ENCODE measurements at places on chromosomes 3 and 15.
A peak's percentile ranks its signal among the peaks of the same experiment; 100 is the strongest.

- no peak for DNase-seq
These were observed 1.8 kb downstream of the KCNMB2 start for GRCh38 chr3:178538056-178538455.

DNA sequence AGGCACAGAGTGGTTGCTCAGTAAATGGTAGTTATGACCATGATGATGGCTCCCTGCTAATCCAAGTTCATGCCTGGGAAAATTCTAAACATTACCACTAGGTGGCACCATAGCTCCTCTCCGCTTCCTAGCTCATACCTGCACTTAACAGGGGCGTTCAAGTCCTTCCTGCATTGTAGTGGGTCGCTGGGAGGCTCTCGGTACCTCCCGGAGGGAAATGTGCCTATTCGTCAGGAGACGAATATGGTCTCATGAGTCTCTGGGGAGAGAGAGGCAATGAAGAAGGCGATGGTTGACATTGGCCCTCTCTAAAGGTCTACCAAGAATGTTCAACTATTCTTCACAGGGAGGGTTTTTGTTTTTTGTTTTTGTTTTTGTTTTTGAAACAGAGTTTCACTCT is 10.9 kb downstream of the MESP1 start:
- peak; percentile 81 for DNase-seq

GRCh38 chr15:89125088-89125826 is 37.0 kb downstream of the ABHD2 start:
- DNase-seq, result no peak

DNA sequence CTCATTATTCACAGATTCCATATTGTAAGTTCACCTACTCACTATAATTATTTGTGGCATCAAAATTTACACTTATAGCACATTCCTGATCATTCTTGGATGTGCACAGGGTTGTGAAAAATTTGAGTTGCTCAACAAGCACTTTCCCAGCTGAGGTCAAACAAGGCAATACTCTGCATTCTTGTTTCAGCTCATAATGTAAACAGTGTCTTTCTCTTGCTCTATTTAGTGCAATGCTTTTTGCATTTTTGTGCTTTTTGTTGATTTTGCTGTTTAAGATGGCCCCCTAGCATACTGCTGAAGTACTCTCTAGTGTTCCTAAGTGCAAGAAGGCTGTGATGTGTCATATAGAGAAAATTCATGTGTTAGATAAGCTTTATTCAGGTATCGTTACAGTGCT is 66.7 kb upstream of the TNIK start:
- no peak for DNase-seq

DNA sequence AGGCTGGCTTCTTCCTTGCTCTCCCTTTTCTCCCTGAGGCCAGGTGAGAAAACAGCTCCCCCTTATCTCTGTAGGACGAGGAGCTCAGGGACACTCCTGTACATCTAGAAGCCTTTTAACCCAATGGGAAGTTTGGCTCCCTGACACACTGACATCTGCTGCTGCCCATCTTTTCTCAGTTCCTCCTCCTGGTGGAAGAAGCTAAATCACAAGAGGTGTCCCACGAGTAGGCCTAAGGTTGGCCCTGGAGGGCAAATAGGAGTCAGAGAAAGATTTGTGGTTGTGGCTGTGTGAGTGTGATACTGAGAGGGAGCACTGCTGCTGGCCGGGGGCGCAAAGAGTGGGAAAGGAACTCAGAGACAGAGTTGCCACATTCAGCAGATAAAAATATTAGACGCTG is 49.5 kb downstream of the ARHGAP31 start:
- no peak for DNase-seq

GRCh38 chr3:77182341-77182740 is 142.4 kb downstream of the ROBO2 start:
- no peak for DNase-seq

GRCh38 chr3:15932348-15933300 is 134.8 kb upstream of the ANKRD28 start:
- DNase-seq, result no peak

- DNase-seq, result peak; percentile 18
These were observed 19.6 kb downstream of the PPARG start for GRCh38 chr3:12308517-12308916.

DNA sequence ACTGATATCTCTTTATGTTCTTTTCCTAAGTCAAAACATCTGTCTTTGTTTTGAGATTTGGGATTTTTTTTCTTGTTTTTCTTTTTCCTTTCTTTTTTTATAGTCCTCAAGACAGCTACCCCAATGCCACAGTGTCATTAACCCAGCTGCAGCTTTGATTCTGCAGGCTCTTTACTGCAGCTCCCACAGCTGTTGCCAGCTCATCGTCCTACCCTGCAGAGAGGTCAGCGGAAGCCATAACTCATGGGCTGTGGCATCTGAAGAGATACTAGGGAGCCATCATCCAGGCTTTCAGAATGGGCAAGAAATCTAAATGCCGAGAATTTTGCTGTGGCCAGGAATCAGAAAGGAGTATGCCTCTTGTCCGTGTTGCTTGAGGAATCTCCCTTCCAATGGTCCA is 44.3 kb upstream of the SLC24A5 start:
- DNase-seq, result no peak

- DNase-seq, result no peak
These were observed 351.4 kb downstream of the CNTN3 start for GRCh38 chr3:74263031-74263430.

GRCh38 chr15:65115542-65115941 is 542 bp upstream of the UBAP1L start:
- no peak for DNase-seq

GRCh38 chr3:54621184-54621583 is 306.7 kb downstream of the LRTM1 start:
- no peak for DNase-seq

DNA sequence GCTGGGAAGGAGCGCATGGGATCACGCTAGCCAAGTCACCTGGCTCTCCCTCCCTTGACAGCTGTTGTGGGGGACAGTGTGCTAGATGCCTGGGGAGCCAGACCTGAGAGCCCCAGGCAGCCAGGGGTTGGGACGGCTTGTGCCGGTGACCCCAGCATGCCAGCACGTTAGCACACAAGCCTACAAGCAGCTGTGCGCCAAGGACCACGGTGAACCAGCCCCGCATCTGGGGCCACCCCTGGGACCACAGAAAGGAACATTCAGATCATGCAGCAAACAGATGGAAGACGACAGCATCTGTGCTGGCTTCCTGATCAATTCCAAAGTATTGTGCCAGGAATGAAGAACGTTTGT is 64.8 kb downstream of the NTRK3 start:
- no peak for DNase-seq

DNA sequence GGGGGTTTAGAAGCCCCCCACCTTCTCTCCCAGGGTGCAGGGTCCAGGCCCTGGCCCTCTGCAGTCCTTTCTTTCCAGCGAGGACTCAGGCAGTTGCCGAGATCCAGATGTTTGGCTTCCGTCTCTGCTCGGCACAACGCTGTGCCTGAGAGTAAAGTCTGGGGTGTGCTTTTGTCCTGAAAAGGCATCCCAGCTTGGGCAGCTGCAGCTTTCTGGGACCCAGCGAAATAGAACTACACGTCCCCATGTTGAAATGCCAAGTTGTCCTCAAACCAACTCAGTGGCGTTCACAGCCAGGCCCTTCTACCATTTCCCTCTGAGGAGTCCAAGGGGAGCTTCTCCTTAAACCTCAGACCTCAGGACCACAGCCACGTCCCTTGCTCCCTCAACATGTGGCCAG is 23.1 kb downstream of the FGD5 start:
- DNase-seq, result no peak

DNA sequence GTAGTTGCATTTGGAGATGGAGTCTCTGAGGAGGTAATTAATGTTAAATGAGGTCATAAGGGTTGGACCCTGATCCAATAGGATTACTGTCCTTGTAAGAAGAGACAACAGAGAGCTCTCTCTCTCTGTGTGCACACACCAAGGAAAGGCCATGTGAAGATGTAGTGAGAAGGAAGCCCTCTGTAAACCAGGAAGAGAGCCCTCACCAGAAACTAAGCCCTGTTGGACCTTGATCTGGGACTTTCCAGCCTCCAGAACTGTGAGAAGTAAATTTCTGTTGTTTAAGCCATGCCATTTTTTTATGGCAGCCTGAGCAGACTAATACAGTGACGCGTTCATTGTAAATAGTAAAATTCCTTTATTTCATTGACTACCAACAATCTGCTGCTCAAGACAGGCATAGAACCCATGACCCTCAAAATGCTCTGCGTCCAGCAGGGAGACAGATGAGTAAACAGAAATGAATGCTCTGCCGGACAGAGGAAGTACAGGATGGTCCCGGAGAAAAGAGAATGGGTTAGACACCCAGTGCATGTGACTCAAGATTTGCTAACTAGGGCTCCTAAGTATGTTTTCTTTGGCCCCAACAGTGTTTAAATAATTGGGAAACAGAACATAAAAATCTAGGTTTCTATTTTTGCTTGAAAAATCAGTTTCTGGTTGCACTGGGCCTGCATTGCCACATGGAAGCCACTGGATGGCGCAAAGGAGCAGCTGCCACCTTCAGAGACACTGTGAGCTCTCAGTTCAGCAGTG is 37.9 kb upstream of the TNFAIP8L3 start:
- peak; percentile 39 for DNase-seq

DNA sequence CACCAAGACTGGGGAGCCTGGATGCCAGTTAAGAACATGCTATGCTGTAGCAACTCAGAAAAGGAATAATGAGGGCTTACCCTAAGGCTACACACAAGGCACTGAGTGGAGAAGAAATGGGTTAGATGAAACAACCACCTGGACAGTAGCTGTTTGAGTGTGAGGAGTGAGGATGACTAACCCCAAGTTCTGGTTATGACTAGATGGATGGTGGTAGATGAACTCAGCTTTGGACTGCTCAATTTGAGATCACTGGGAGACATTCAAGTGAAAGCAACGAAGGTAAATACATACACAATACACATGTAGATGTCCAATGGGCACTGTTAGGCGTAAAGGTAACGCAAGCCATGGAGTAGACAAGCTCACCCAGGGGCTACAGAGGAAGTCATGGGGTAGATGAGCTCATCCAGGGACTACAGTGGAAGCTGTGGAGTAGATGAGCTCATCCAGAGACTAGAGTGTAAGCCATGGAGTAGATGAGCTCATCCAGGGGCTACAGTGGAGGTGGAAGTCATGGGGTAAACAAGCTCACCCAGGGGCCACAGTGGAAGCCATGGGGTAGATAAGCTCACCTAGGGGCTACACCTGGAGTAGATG is 98.3 kb downstream of the ANO10 start:
- no peak for DNase-seq

- no peak for DNase-seq
These were observed 340.7 kb downstream of the RAP2B start for GRCh38 chr3:153502682-153503081.

- no peak for DNase-seq
These were observed 56.1 kb upstream of the GK5 start for GRCh38 chr3:142281474-142281873.

DNA sequence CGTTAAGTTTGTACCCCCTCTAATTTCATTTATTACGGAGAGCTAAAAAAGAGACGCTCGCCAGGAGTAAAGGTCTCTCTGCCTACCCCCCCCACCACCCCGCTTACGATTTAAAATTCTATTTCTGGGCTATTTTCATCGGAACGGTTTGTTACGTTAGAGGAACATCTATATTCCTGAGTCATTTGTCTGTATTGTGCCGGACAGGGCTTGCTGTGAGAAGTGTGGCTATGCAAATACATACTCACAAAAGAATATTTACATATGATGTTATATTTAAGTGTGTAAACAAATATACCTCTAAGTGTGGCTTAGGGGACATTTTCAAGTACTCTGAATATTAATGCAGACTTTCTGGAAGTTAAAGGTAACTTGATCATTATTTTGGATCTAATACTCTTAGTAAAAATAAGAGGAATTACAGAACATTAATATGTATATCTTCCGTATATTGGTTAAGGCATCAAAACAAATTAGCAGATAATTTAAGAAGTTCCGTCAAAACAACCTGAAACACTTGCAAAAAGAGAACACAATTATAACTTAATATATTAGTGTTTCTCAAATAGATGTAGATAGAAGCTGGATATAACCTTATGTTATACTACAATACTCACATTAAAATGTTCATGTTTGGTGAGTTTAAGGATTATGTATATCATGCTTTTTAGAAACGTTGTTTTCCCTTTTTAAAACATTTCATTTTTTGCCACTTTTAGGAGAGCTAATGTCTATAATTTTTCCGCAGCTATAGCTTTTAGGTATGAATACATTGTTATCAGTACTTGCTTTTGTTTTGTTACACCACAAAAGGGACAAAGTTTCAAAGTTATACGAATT is 1.6 kb upstream of the SHOX2 start:
- DNase-seq, result no peak

- DNase-seq, result no peak
These were observed at the start of gene GPR176 for GRCh38 chr15:39919748-39920509. TSS of gene GPR176 (minus strand) at chr15:39920266. CDS start at chr15:39920026, 240 bp downstream.

GRCh38 chr15:99361545-99362185 is 110.4 kb downstream of the LRRC28 start:
- DNase-seq, result peak; percentile 13

GRCh38 chr3:64267721-64268604 is 42.7 kb upstream of the PRICKLE2 start:
- DNase-seq, result peak; percentile 76

DNA sequence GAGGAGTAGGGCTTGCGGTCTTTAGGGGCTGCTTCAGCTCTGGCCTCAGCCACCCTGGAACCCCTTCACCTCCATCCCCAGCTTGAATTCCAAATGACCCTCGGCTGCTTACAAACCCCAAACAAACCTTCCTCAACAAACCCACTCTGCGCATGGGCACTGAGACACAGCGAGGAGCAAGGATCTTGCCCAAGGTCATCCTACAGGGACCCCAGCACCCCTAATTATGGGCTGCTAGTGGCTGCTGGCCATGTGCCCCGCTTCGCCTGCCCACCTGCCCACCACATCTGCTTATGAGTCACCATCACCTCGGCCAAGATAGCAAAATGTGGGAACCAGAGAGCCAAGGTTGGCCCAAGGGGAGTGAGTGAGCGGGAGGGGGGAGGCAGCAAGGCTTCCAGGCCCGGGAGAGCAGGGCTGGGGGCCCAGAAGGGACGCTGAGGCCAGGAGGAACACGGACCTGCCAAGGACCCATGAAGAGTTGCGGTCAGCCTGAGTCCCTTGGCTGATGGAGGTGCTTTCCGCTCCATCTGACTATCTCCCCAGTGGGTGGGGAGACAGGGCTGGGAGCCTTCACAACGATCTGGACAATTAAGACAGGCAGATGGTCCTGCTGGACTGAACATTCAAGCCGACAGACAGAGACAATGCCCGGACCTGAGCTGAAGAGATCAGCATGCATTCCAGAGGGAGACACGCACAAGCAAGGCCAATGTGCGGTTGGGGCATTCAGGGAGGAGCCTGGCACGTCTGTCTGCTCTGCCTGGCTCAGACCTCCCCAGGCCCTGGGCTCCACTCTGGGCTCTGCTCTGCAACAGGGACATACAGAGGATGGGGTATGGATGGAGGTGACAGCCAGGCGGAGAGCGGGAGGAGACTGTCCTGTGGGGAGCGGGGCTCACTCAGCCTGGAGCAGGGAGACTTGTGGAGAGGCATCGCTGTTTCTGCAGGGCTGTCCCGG is 10.8 kb upstream of the GRIP2 start:
- DNase-seq, result no peak

Data from T47D (cell line).